ENCODE measurements at places on chromosomes 5 and 9.

DNA sequence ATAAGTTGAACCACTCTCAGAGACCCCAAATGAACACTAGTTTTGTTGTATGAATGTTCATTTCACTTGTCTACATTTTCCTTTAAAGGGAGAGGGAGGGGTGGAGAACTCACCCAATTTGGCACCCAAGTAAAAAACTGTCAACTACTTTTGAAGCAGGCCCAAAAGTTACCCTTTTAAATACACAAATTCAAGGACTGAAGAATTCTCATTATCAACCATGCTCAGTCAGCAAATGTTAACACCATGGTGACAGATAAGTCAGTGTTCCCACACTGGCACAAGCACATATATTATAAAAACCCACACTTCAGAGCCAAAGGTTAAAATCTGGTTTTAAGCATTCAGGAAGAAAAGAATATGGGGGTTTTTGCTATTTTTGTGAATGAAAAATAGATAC is 31.6 kb downstream of the CSNK1A1 start:
- no peak for DNase-seq

DNA sequence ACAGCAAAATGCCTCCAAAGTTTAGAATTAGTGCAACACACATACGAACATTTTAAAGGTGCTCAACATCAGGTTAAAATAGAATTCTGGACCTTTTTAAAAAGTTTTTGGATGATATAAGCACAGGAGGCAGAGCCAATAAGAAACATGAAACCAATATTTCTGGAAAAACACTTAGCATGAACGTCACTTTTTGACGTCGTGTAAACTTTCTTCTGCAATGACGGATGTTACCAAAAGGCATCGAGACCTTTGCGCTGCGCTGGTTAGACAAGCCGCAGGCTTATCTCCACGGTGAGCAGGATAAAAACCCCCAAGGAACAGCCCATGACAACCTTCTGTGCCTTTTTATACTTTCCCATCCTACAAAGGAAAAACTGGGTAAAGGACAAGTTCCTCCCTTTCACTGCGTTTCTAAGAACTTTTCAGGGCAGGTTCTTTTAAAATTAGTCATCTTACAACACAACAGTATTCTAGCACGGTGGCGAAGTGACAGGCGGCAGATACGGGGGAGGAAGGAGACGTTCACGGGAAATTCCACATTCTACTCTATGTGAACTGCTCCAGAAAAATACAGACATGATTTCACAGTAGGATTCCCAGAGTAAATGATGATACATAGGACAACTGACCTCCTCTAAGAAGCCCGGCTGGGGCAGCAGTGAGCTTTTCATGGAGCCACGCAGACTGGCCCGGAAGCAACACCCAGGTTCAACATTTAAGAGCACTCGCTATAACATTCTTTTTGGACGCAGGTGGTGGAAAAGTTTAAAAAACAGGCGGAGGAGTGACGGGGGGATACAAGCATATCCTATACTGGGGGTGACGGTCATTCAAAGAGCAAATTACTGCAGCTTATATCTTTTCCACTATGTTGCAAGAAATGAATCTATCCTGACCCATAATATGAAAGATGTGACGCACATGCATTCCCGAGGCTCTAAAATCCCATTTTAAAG is 52.4 kb downstream of the USP20 start:
- DNase-seq, result peak; percentile 41

DNA sequence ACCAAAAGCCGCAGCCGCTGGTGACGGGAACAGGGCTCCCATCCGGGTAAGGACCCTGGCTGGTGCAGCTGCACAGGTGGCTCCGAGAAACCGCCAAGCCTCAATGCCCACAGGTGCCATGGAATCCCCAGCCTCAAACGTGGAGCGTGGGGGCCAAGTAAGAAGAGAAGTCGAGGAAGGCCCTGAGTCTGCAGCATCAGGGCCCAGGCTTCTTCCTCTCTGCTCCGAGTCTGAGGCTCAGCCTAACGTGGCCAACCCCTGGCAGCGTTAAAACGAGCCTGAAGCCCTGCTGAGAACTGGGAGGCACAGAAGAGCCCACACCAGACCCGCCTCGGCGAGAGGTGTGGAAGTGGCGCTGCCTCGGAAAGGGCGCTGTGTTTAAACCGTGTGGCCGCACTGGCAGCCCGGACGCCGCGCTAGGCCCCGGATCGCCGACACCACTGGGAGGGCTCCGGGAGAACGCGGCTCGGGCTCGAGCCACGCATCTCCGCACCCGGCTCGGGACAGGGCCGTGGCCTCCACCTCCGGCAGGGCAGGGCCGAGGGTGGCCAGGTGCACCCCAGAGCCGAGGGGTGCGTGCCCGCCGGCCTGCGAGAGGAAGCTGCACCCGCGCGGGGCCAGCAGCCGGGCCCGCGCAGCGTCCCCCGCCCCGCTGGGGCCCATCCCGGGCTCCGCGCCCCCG is 730 bp downstream of the ZMYND19 start:
- DNase-seq, result no peak

DNA sequence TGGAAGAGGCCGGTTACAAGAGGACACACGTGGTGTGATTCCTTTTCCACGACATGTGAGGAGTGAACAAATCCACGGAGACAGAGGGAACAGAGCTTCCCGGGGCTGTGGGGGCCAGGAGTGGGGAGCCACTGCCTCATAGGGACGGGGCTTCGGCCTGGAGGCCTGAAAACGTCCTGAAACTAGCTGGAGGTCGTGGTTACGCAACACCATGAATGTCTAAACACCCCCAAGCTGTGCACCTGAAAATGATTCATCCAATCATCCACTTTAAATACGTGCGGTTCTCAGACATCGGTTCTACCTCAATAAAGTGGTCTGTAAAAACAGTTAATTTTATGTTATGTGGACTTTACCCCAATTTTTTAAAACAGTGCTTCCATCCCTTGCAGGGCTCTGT is 65.3 kb upstream of the PPP1R26 start:
- no peak for DNase-seq

- DNase-seq, result no peak
Observed at GRCh38 chr5:158471535-158471924, 612.6 kb upstream of the CLINT1 start.
